ENCODE measurements at places on chromosomes 1 and 21.

- no peak for DNase-seq
Observed at GRCh38 chr1:69700770-69701169, 133.0 kb downstream of the LRRC7 start.

DNA sequence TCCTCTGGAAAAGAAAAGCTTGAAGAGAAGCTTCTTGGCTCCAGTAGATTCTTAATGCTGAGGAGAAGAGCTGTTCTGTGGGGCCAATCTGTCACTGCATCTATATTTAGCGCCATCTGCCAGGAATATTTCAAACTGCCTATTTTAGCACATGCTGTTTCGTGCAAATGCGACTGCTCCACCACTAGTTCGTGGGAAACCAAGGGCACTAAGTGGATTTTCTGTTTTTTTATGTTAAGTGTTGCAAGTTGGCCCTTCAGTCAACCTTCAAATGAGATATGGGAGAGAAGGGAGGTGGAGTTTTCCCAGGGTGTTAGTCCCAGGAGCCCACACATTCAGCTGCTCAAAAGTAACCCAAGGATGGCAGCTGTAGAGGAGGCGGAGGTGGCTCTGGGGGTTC is 91.9 kb downstream of the TSEN15 start:
- DNase-seq, result no peak

GRCh38 chr1:18583326-18583941 is 47.2 kb upstream of the PAX7 start:
- no peak for DNase-seq

GRCh38 chr1:20344738-20345137 is 54.1 kb downstream of the VWA5B1 start:
- DNase-seq, result no peak

DNA sequence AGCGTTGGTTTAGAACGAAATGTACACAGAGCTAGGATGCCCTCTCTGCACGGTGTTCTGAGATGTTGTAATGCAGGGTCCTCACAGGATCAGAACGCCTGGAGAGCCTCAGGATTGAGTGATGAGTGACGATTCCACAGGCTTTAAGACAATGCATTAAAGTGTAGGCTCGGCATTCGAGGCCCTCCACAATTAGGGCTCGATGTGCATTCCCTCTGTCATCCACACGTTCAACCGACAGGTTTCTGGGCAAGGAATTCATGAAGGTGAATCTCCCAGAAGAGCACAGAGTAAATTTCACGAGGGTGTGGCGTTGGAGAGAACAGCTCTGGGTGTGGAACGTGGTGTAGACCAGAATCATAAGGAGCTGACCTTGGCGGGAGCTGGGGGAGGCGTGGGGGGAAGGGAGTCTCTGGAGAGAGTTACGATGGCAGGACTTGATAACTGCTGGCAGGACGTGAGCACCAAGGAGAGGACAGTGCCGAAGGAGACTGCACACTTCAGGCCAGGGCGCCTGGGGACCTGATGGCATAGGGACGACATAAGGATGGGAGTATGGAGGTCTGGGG is 51.0 kb upstream of the EFHD2 start:
- no peak for DNase-seq
